ENCODE measurements at places on chromosomes 11 and 22.

DNA sequence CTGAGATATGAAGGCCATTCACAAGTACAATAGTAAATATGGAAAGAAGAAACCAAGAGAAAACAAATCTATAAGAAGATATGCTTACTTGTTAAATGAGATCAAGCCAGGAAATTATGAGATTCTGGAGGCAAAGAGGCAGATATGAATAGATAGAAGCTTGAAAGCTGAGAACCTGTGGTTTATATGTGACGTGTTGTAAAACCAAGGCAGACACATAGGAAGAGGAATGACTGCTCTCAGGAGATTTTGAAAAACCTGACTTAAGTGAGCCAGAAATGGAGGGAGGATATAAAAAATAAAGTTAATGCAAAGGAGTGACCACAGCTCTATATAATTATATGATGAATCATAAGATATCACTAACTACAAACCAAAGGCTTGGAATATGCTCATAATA, 1160.5 kb upstream of the CNTN5 start:
- DNase-seq = no peak

DNA sequence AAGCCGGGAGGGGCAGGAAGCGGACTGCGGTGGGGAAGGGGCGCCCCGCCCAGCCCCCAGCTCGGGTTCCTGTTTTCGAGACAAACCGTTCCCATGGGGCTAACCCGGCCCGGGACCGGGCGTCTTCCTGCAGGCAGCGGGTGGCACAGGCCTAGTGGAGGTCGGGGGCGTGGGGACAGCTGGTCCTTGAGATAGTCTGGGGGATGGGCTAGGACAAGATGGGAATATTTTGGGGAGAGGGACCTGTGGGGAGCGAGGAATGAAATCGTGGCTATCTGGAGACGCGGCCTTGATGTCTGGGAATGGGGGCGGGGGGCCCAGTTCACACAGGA, 1.2 kb upstream of the RASGRP2 start:
- peak; percentile 69 for DNase-seq

DNA sequence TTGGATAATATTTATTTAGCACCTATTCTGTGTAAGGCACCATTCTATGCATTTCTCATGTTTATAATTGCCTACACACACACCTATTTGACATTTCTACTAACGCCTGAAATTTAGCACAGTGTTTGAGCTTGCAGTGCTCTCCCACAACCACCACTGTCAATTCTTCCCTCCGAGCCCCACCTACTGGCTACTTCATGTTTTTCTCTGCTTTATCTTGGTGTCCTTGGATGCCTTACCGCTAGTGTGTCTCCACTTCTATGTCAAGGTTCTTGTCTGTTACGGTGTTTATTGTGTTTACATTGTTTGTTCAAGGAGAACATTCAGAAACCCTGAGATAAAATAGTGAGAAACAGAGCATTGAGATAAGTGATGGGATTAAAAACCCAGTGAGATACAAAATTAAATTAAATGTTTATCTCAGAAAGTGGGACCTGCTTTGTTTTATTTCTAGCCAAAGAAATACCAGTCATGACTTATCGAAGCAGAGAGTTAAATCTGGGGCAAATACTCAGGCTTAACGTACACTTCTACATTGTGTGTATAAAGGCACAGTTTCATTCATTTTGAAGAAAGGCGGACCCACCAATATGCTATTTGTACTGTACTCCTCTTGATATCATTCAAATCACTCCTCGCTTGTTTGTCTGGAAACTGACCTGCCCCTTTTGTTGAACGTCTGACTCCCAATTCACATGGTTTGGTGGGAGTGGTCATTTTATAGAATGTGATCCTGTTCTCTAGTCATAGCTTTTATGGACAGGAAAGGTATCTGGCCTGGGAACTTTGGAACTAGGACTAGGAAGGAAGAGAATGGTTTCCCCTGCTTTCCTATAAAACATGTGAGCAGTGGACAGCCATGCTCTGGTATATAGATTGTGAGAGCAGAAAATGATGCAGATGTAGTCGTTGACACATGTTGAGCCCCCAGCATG, 39.2 kb upstream of the SLC36A4 start:
- no peak for DNase-seq

DNA sequence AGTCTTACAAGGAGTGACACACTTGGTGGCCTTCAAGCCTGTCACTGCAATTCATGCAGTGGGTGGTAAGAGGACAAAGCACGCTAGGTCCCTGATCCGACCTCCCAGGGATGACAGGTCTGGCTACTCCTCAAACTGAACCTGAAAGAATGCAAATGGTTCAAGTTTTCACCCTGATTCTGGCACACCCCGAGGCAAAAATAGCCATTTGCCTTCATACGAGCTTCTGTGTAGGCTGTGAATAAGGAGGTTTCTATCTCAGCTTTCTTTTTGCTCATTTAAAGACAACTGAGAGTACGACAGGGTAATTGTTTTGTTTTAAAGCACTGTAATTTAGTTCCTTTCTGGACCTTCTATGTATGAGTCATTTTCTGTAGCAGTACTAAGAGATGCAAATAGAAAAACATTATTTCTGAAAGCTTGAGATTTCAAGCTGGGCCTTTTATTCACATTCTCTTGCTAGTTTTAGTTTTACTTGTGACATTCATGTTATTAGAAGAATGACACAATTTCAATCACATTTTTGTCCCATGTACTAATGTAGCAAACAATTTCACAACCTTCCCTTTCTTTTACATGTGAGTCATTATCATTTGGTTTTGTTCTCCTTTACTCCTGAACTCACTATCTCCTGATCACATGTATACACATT, 56.6 kb upstream of the FDX1 start:
- no peak for DNase-seq

- no peak for DNase-seq
Observed at GRCh38 chr11:62400760-62401159, 18.1 kb upstream of the SCGB1A1 start.

- DNase-seq = no peak
Observed at GRCh38 chr11:111466615-111467014, 45.6 kb downstream of the BTG4 start.

- DNase-seq = no peak
Observed at GRCh38 chr11:12784987-12785386, 110.8 kb downstream of the TEAD1 start.

- DNase-seq = no peak
Observed at GRCh38 chr11:64351136-64351631, 7.8 kb upstream of the RPS6KA4 start.

DNA sequence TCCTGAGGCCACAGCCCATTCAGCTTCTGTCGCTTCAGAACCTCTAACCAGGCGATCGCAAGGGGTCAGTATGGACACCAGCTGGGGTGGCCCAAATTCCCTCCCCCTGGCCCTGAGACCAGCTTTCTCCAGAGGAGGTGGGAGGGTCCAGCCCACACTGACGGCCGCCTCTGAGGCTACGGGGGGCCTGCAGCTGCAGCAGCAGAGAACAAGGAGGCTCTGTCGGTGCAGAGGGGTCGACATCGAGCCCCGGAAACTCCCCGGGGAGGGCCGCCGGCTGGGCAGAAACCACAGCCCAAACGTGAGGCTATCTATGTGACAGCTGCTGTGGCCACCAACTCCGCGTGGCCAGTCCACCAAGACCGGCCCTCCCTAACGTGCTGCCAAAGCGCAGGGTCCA, 40.8 kb downstream of the ELFN2 start:
- DNase-seq = no peak

DNA sequence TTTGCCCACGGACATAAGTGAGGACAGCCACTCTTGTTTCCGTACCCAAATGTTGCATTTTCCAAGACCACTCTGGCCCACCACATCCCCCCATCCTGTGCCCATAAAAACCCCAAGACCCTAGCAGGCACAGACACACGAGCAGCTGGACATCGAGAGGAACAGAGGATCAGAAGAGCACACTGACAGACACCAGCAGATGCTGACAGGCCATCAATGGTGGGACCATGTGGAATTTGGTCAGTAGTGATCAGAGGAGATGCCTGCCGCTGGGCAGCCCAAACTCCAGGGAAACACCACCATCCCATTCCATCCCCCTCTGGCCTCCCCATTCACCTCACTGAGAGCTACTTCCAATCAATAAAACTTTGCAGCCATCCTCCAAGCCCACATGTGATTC, 87.0 kb downstream of the DLG2 start:
- no peak for DNase-seq

Data from activated naive CD8-positive, alpha-beta T cell treated with anti-CD3 and anti-CD28 coated beads, Interleukin-2, amount 50 U/mL, for 24 hours (primary cell).